ENCODE measurements at places on chromosomes 12 and 14. TPM values are rescaled to one million over a fixed set of nuclear protein-coding genes. Genes with fewer than 3 reads are reported as not detected.

- no peak for DNase-seq
Measured at GRCh38 chr14:86999036-86999435, 993.9 kb downstream of the GALC start.

DNA sequence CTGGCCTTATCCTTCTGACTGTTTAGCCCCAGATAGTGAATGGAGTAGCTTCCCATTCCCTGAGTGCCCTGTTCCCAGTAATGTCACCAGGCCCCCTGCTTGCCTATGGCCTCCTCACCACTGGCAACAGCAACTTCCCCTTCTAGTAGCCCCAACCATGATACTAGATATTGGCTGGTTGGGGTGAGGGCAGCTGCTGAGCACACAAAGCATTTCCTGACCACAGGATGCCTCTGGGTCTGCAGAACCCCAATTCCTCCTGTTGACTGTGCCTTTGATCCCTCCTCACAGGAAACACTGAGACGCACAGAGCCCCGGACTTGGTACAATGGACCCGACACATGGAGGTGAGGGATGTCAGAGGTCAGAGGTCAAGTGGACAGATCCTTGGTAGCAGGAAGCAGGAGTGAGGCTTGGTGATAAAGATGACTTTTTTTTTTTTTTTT lies 597 bp downstream of the SOAT2 start:
- no peak for DNase-seq

- DNase-seq = no peak
Measured at GRCh38 chr12:88494520-88494919, 85.8 kb downstream of the KITLG start.

DNA sequence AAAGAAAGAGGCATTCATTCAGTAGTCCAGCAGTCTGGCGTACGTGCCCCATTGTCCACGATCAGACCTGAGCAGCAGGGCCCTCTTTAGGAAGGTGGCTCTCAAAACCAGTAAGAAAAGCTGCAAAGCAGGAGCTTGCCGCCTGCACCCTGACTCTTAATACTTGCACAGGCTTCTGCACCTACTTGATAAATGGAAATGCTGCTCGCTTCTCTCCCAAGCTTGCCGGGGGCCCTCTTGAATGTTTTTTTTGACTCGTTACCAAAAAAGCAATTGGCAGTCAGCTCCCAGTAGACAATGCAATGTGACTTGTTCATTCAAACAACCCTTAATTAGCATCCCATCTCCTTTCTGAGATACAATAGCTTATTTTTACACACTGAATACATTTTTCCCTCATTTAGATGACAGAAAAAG lies 27.2 kb upstream of the PTPRB start:
- no peak for DNase-seq

DNA sequence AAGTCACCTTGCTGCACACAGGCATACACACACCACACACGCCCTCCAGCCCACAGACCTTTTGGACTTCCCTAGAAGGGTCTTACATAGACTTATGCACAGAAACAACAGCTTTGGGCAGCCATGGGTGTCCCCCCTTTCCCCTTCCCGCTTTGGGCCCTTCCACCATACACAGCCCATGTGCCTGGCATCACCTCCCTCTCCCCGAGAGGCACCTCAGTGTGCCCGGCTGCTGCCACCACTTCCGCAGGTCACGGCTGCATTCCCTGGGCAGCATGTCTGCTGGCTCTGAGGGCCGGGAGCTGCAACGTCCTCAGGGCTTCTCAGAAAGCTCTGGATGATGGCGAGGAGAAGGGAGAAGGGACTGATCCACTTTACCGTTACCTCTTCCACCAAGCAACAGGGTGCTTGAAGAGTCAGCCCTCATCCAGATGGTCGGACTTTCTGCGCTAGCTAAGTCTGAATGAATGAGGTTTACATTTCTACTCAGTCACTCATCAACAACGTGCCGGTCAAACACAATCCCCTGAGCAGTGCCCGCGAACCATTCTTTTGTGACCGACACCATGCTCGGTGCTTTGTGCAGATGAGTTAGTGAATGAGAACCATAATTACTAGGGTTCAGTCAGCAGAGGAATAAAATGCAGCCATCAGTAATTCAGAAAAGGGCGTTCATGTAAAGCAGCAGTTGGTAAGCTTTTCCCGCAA lies 72.2 kb upstream of the BCL11B start:
- DNase-seq = no peak

The RCOR1 gene
- 14.4 TPM for polyA plus RNA-seq

The GNPNAT1 gene
- polyA plus RNA-seq = 47.2 TPM

DNA sequence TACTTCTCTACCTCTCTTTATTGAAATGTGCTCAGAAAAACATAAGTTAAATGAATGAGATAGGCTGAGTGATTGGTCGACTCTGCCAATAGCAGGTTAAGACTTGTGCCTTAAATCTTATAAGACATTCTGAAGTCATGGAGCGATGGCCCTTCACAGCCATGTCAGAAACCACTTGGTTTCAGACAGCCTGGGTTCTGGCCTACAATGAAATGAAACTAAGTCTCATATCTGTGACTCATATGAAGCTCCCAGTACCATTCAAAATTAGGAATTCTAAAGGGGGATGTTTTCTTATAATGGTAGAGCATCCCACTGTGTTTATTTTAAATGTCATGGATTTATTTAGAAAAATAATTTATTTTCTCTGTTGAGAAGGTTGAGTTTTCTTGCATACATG lies 42.6 kb downstream of the PLXNC1 start:
- no peak for DNase-seq

The STX2 gene
- polyA plus RNA-seq = 32.4 TPM

The CAND1 gene
- polyA plus RNA-seq = 134 TPM

The HOXC12 gene
- polyA plus RNA-seq = not detected

GRCh38 chr14:38994731-38995130 lies 108.3 kb downstream of the SEC23A start:
- DNase-seq = no peak

DNA sequence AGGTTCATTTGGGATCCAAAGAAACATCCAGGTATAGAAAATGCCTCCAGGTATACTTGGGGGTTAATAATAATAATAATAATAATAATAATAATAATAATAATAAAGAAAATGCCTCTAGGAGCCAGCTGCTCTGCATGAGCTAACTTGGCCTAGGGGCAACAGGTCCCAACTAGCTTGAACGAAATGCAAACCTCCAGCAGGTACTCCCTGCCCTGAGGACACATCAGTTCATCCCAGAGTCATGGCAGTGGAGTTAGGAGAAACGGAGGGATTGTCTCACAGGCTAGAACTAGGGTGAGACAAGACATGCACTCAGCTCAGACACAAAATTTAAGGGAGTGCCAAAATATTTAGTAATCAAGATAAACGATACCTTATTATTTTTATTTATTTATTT lies 12.5 kb upstream of the TMEM229B start:
- DNase-seq = no peak

- no peak for DNase-seq
Measured at GRCh38 chr14:91095178-91095577, 18.7 kb upstream of the DGLUCY start.

The CLEC2B gene
- 2.1 TPM for polyA plus RNA-seq

- no peak for DNase-seq
Measured at GRCh38 chr12:106417926-106418910, 60.7 kb downstream of the POLR3B start.

The AHSA1 gene
- polyA plus RNA-seq = 145 TPM

The STYK1 gene
- 0.02 TPM for polyA plus RNA-seq

The HCAR1 gene
- polyA plus RNA-seq = 0.05 TPM

DNA sequence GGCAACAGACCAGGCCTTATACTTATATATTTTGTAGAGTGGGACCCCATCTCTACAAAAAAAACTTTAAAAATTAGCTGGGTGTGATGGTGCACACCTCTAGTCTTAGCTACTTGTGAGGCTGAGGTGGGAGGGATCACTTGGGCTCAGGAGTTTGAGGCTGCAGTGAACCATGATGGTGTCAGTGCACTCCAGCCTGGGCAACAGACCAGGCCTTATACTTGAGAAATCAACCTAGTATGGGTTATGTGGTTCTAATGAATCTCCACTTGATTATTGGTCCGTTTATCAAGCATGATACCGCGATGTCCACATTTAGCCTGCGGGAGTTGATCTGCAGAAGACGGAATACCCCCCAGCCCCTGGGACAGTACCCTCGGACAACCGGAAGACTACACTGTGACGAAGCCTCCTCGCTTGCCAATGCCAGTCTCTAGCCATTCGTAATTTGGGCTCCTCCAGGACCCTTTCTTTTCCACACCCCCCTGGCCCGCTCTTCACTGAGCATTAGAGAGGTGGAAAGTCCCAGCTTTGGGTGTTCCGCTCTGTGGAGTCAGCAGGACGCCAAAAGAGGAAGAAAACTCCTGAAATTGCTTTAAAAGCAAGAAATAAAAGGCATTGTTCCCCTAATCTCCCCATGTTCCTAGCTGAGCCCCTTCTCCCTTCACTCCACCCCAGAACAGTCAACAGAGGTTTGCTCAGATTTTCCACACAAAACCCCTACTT lies 19.4 kb downstream of the LTBP2 start:
- no peak for DNase-seq

GRCh38 chr14:23183479-23183878 lies at the start of gene SLC7A8:
Gene SLC7A8, minus strand, starts transcription at chr14:23183660. Its CDS starts 746 bp downstream, at chr14:23182914.
- DNase-seq = no peak

- peak; percentile 15 for DNase-seq
Measured at GRCh38 chr12:124036657-124037109, 63.7 kb downstream of the ZNF664 start.

DNA sequence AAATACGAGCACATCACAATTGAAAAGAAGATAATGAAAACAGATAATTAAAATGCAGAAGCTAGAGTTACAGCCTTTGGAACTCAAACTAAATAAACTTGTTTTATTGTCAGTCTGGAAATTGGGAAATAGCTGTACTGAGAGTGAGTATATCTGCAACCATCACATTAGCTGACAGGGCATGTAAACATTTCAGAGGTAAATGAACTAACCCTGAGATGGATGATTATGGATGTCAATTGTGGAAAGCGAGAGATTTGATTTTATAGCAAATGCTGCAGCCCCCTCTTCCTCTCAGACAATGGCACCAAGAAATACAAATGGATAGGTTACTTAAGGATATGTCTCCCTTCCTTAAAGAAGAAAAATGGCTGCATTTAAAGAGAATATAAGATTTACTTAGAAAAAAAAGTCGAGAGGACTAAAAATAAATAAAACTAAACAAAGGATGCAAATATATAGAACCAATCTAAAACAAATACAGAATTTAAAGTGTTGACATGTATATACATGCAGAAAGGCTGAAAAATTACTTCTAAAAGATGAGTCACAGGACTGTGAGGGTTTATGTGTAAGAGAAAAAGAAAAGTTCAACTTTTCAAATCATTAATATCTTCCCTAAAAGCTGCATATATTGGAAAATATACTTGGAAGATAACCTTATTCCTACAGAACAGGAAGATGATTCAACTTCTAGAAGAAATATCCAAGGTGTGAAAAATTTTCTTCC lies 120.3 kb upstream of the FLRT2 start:
- DNase-seq = no peak

GRCh38 chr12:29103539-29103974 lies 45.5 kb upstream of the FAR2 start:
- DNase-seq = no peak

DNA sequence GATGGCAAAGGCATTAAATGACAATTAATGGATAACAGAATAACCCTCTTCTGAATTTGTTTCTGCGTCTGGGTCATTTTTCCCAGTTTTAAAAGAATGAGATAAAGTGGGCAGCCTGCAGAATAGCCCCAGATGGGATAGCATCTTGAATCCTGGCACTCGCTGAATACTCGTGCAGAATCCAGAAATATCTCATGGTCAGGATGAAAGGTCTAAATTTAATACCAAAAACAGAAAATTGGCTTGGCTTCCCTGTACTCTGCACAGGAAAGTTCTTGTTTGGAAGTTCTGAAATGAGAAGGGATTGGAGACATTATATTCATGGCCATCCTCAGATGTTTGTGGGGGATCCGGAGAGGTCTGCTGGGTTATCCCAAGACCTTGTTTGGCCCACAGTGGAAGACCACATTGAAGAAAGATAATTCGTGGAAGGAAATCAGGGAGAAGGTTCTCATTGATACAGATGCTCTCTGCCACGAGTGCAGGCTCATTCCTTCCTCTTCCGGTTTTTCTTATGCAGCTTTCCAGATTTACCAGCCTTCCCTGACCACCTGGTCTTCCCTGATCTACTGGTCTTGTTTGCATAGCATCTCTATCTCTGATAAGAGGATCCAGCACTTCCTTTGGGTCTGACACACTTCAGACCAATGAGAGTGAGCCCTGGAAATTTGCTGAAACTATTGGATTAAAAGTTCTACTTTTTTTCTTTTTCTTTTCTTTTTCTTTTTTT lies 6.0 kb upstream of the IFT81 start:
- no peak for DNase-seq

DNA sequence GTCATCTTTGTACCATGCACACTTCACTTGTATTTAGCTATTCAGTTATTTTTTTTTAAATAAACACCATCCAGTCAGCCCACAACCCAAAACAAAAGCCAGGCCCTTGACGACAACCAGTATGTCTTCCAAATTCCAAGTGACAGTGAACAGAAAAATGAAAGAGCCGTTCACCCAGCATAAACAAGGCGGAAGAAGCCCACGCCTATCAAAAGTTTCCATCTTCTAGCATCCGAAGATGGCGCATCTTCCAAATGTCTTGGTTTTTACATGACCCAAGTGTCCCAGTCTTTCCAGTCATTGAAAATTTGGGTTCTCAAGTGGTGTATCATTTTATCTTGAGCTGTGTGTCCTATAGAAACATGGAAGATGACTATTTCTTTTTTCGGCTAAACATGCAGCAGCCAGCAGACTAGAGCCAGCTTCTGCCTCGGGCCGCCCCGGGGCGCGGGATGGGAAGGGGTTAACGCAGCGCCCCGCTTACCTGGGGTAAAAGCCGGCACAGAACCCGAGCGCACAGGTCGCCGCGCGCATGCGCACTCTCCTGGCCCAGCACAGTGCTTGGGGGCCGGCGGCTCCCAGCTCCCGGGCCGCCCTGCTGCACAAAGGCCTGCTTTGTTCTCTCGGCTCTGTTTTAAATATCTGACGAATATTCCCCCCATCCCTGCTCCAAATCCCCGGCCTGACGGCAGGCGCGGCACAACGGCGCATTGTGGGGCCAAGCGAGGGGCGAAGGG lies 164.8 kb downstream of the ZFP36L1 start:
- no peak for DNase-seq

The ASCL1 gene
- not detected for polyA plus RNA-seq

DNA sequence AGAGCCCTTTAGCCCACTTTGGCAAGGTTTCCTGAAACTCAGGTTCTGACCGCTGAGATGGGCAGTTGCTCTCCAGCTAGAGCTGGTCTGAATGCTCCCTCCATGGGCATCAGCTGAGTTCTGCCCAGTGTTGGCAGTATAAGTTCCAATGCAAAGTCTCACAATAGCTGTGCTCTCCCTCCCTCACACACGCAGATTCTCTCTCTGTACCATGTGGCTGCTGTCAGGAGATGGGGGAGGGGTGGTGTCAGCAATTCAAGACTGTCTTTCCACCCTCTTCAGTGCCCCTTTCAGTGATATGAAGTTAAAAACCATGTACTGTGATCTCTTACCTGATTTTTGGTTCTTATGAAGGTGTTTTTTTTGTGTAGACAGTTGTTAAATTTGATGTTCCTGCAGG lies 164.3 kb upstream of the PLEKHA5 start:
- DNase-seq = no peak

Measured in AG04450 (cell line).